PC-3 (cell line): ENCODE measurements at places on chromosomes 11 and 22. TPM values are rescaled to one million over a fixed set of nuclear protein-coding genes. Genes with fewer than 3 reads are reported as not detected.

SLC5A12 gene
- not detected in 2 replicates for total RNA-seq

ST13 gene
- total RNA-seq, result 136 and 143 TPM in 2 replicates

OR5B17 gene
- total RNA-seq, result not detected in 2 replicates

APIP gene
- 30.5 and 35.3 TPM in 2 replicates for total RNA-seq

MLC1 gene
- total RNA-seq, result 0.62 TPM in 1 of 2 replicates, not detected in the other

- H3K27ac ChIP-seq, result no peak overlapping the region
- DNase-seq, result no peak
- no peaks in the 10 kb centered on the region for H3K27me3 ChIP-seq
- no peak overlapping the region for H3K4me3 ChIP-seq
These were observed 43.7 kb downstream of the WNT11 start for GRCh38 chr11:76162336-76163288.

DNA sequence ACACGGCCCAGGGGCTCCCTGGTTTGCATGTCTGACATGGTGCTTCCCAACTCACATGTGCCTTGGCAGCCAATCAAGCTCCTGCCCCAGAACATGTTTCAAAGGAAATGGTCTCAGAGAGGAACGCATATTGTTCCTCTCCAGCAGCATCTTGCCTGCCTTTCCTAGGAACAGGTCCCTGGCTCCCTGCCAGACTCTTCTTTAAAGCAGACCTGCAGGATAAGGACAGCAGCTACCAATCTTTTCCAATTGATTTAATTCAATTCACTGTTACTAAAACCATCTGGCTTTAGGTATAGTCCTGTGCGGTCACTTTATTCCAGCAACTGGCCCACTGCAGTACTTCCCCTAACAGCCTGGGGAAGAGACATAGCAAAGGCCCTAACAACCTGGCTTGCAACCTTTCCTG lies 79.9 kb downstream of the AMBRA1 start:
- H3K36me3 ChIP-seq, result no peaks in the 10 kb centered on the region
- no peaks in the 10 kb centered on the region for H3K27me3 ChIP-seq
- H3K4me1 ChIP-seq, result peaks cover 7% of the 10 kb centered on the region; the same call in 1 of the 2 replicates
- no peak overlapping the region for H3K27ac ChIP-seq
- no peak overlapping the region for H3K4me3 ChIP-seq
- DNase-seq, result no peak

DNA sequence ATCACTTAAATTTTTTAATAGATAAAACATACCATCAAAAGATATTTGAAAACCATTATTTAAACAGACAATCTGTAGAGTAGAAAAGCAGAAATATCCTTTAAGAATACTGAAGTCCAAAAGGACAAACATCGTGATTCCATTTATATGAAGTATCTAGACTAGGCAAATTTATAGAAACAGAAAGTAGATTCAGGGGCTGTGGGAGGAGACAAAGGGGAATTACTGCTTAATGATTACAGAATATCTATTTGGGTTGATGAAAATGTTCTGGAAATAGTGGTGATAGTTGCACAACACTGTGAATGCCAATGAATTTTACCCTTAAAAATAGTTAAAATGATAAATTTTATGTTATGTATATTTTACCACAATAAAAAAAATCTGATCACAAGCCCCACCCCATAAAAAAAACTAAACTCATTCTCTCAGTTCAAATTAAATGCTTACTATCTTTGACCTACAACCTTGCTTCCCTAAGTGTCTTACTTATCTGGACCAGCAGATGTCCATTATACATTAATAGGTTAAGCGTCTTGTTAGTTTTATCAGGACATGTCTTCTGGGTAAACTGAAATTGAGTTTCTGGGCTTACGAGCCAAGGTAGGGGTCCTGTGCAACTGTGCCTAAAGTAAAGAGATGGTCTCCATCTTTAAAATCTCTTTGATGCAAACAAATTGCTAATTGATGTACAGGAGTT lies 86.3 kb downstream of the FCHSD2 start:
- no peaks in the 10 kb centered on the region for H3K27me3 ChIP-seq
- no peak overlapping the region for H3K27ac ChIP-seq
- no peaks in the 10 kb centered on the region for H3K4me1 ChIP-seq
- H3K4me3 ChIP-seq, result no peak overlapping the region

DNA sequence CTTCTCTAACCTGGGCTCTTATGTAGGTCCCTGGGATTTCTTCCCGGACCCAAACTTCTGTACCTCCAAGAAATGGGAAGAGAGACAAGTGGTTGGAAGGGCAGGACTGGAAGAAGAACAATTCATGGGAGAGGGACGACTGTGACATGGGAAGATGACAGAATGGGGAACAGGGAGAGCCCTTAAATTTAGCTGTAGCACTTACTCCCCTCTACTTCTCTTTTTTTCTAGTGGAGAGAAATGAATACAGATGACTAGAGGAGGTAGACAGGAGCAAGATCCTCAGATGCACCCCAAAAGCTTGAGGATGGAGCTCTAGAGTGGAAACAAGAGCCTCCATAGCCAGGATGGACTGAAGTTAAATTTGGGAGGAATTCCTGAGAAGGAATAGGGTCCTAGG lies 2.3 kb downstream of the RHOG start:
- DNase-seq, result no peak
- H3K27ac ChIP-seq, result no peak overlapping the region
- H3K36me3 ChIP-seq, result no peaks in the 10 kb centered on the region; the same call in 1 of the 2 replicates
- no peak overlapping the region for H3K4me3 ChIP-seq

- H3K27ac ChIP-seq, result no peak overlapping the region
- H3K4me1 ChIP-seq, result no peaks in the 10 kb centered on the region
- no peak overlapping the region for H3K4me3 ChIP-seq
- peak; percentile 59 for DNase-seq
- H3K27me3 ChIP-seq, result no peaks in the 10 kb centered on the region
- H3K36me3 ChIP-seq, result no peaks in the 10 kb centered on the region
These were observed 98.3 kb upstream of the CHRM4 start for GRCh38 chr11:46489656-46490560.

DNA sequence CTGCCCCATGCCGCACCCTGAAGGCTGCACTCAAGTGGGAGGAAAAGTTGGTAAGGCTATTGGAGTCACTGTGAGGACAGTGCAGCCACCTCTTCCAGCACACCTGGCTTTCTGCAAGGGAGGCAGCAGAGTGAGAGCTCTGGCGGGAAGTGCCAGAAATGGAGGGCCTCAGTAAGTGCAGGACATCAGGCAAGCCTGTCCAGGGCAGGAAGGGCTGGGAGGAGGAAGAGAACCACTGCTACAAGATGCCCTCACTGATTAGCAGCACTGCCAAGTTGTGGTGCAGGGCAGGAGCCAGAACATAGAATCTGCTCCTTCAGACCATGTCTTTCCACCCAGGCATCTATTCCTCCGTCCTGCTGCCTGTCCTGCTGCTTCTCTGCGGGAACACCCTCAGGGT lies 61.2 kb upstream of the CLTCL1 start:
- H3K36me3 ChIP-seq, result peaks cover 12% of the 10 kb centered on the region; the same call in 1 of the 2 replicates
- no peaks in the 10 kb centered on the region for H3K27me3 ChIP-seq
- no peak overlapping the region for H3K27ac ChIP-seq
- no peak for DNase-seq
- H3K4me3 ChIP-seq, result no peak overlapping the region

- no peak within 1 kb of the TSS for H3K4me3 ChIP-seq
- no peaks in the 10 kb centered on the region for H3K27me3 ChIP-seq
- no peaks in the 10 kb centered on the region for H3K36me3 ChIP-seq
- H3K4me1 ChIP-seq, result peaks cover 12% of the 10 kb centered on the region
These were observed at the start of gene APOL3 for GRCh38 chr22:36160499-36160942. Gene APOL3, minus strand, starts transcription at chr22:36160755. Its CDS starts 11,700 bp downstream, at chr22:36149055.

GRCh38 chr11:73028611-73029010 lies 113.5 kb downstream of the FCHSD2 start:
- DNase-seq, result no peak
- no peak overlapping the region for H3K4me3 ChIP-seq
- H3K27me3 ChIP-seq, result no peaks in the 10 kb centered on the region

DNA sequence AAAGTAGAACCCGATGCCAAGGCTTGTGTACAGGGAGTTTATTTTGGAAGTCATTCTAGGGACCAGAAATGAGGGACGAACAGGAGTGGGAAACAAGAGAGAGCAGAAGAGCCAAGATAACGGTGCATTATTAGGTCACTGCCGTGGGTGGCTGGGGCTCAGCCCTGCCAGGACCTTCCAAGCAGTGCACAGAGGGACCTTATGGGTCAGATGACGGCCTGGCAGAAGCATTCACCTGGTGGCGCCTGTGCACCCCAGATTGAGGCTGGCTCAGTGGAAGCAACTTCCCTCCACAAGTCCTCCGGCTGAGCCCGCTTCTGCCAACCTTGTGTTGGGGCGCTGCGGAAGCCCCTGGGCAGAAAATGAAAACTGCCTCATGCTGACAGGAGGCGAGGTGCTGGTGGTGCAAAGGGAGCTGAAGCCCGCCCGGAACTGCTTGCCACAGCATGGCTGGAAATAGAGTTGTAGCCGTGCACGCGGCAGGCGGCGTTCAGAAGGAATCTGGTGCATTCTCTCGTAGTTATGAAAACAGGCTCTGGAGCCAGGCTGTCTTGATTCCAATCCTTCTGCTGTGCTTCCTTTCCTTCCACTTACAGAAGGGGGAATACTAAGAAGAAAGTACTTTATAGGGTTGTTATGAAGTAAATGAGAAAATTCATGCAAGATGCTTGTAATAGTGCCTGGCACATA lies 22.2 kb upstream of the TP53I11 start:
- no peaks in the 10 kb centered on the region for H3K36me3 ChIP-seq
- no peak overlapping the region for H3K4me3 ChIP-seq
- no peak overlapping the region for H3K27ac ChIP-seq
- DNase-seq, result no peak

DNA sequence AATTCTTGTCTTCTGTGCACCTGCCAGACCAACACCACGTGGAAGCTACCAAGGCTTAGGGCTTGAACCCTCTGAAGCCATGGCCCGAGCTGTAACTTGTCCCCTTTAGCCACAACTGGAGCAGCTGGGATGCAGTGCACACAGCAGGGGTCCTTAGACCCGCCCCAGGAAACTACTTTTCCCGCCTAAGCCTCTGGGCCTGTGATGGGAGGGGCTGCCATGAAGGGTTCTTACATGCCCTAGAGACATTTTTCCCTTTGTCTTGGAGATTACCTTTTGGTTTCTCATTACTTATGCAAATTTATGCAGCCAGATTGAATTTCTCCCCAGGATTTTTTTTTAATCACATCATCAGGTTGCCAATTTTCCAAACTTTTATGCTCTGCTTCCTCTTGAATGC lies 9.7 kb downstream of the PATE3 start:
- H3K4me3 ChIP-seq, result no peak overlapping the region
- H3K4me1 ChIP-seq, result no peaks in the 10 kb centered on the region
- H3K27me3 ChIP-seq, result no peaks in the 10 kb centered on the region
- no peak overlapping the region for H3K27ac ChIP-seq
- no peak for DNase-seq

DNA sequence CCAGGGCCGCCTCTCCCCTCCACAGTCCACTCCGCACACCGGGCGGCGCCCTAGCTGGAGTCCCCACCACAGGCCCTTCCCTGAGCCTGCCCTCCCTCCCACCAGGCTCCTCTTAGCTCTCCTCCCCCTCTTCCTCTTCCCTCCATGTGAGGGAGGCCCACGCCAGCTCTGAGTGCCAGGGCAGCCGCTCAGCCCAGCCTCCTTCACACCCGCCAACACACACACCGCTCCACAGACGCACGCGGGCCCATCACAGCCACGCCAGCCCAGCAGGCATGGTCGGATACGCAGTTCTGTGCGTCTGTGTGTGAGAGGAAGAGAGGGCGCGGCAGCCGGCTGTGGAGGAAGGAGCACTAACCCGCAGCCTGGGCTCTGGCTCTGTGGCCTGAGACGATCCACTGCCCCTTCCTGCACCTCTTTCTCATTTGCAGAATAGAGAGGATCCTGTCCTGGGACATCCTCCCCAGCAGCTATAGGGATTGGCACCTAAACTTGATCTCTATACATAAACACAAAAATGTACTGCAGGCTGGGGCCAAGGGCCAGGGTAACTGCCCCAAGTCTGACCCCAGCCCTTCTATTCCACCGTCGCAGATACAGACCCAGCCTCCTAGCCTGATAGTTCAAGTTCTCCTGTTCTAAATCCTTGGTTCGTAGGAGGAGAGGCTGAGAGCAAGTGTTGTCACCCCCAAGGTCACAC lies 3.5 kb downstream of the CHRM4 start:
- no peaks in the 10 kb centered on the region for H3K36me3 ChIP-seq
- H3K4me3 ChIP-seq, result no peak overlapping the region
- H3K27me3 ChIP-seq, result peaks cover 29% of the 10 kb centered on the region
- H3K27ac ChIP-seq, result no peak overlapping the region

- no peak overlapping the region for H3K4me3 ChIP-seq
- DNase-seq, result peak; percentile 31
- H3K27ac ChIP-seq, result no peak overlapping the region
- no peaks in the 10 kb centered on the region for H3K27me3 ChIP-seq
These were observed 419.2 kb downstream of the AASDHPPT start for GRCh38 chr11:106496677-106497076.

DNA sequence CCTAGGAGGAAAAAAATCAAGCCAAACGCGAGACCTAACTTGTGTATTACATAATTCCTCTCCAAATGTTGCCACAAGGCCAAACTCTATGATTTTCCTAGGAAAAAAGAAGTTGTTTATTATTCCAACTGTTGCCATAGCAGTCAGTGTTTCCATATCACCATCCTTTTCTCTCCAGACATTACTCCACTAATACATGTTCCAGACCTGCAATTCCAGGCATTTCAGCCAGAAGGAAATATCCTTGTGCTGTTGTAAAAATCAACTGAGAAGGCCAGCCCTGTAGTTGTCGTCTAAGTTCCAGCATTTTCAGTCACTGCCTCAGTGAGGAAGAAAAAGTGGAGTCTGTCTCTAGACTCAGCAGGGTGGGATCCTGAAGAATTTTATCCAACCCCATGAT lies 33.1 kb upstream of the PAMR1 start:
- no peaks in the 10 kb centered on the region for H3K36me3 ChIP-seq
- no peaks in the 10 kb centered on the region for H3K27me3 ChIP-seq
- peaks cover 12% of the 10 kb centered on the region for H3K4me1 ChIP-seq

GRCh38 chr11:19392847-19393518 lies 152.2 kb upstream of the E2F8 start:
- no peaks in the 10 kb centered on the region for H3K27me3 ChIP-seq
- no peak for DNase-seq
- peaks cover under 1% of the 10 kb centered on the region; the same call in 1 of the 2 replicates for H3K4me1 ChIP-seq
- no peak overlapping the region for H3K27ac ChIP-seq

DNA sequence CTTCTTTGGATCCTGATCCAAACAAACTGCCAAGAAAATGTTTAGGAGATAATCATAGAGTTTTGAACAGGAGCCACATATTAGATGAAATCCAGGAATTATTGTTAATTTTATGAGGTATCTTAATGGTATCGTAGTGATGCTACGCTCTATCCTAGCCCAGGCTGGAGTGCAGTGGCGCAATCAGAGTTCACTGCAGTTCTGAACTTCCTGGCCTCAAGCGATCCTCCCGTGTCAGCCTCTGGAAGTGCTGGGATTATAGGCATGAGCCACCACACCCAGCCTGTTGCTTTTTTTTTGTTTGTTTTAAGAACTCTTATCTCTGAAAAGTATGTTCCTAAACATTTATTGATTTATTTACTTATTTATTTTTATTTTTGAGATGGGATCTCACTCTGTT lies 2.4 kb downstream of the GSTT4 start:
- H3K4me1 ChIP-seq, result no peaks in the 10 kb centered on the region
- H3K4me3 ChIP-seq, result no peak overlapping the region
- no peak overlapping the region for H3K27ac ChIP-seq
- DNase-seq, result no peak

- H3K4me1 ChIP-seq, result no peaks in the 10 kb centered on the region
- no peaks in the 10 kb centered on the region for H3K27me3 ChIP-seq
- no peak for DNase-seq
- H3K27ac ChIP-seq, result no peak overlapping the region
These were observed 79.5 kb downstream of the CABIN1 start for GRCh38 chr22:24090581-24090980.

GRCh38 chr11:96012086-96012824 lies 88.3 kb upstream of the MTMR2 start:
- no peaks in the 10 kb centered on the region for H3K36me3 ChIP-seq
- no peak overlapping the region for H3K27ac ChIP-seq
- peaks cover 19% of the 10 kb centered on the region for H3K4me1 ChIP-seq
- peak; percentile 58 for DNase-seq
